ENCODE measurements at places on chromosomes 16 and 17. TPM values are rescaled to one million over a fixed set of nuclear protein-coding genes. Genes with fewer than 3 reads are reported as not detected.

Gene CCL8
- total RNA-seq, result not detected

GRCh38 chr16:11203111-11203623 is 52.8 kb downstream of the SOCS1 start:
- DNase-seq, result no peak

DNA sequence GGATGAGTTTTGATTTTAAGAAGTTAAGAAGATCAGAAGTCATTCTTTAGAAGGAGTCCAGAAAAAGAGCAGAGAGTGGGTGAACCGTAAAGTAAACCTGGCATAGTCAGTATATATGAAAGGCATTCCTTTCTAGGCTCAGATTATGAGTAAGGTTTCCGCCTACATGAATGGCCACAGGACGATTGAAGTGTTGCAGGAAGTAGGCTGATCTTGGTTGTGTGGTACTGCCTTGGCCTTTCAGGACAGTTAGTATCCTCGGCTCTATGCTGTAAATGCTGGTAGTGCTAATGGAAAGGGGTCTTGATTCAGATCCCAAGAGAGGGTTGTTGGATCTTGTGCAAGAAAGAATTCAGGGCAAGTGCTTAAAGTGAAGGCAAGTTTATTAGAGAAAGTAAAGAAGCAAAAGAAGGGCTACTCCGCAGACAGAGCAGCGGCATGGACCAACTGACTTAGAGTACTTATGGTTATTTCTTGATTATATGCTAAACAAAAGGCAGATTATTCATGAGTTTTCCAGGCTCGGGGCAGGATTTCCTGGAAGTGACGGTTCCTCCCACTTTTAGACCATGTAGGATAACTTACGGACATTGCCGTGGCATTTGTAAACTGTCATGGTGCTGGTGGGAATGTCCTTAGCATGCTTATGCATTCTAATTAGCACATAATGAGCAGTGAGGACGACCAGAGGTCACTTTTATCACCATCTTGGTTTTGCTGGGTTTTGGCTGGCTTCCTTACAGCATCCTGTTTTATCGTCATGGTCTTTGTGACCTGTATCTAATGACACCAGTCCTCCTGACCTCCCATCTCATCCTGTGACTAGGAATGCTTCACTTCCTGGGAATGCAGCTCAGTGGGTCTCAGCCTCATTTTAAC is 164.8 kb downstream of the SNX29 start:
- no peak for DNase-seq

DNA sequence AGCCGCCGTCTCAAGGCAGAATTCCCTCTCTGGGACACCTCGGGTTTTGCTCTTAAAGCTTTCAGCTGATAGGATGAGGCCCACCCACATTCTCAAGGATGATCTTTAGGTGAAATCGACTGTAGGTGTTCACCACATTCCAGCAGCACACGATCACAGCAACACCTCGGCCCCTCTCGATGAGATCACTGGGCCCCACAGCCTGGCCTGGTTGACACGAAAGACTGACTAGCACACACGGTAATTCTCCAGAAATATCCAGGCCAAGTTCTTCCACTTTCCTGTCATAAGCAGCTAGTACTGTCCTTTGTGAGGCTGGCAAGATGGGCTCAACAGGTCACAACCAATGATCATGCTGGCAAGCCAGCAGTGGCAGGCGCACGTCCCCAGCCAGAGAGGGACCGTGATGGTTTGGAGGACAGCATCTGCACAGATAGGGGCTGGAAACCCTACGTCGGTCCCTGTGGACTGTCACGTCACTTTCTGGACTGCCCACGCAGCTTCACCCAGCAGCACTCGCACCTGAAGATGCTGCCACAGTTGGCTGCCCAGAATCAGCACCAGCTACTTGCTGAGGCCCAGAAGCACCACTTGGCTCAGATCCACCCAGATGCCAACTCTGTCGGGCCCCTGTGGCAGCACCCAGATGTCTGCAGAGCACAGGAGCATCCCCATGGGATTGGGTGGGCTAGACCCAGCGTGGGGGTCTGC is 17.4 kb downstream of the TMC6 start:
- DNase-seq, result no peak

Gene MT1G
- total RNA-seq, result 2.2 TPM

DNA sequence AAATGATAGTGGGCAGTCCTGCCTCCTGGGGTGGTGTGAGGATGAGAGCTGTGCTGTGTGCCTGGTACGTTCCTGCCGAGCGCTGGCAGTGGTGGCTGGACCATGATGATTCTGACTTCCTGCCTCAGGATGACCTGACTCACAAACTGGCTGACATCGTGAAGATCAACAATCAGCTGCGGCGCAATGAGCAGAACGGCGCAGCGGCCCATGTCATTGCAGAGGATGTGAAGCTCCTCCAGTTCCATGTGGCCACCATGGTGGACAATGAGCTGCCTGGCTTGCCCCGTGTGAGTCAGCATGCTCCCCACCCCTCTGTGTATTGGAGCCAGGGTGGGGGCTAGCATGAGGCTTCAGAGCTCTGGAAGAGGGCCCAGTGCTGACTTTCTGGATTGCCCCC is 13.1 kb downstream of the POLR2A start:
- no peak for DNase-seq

DNA sequence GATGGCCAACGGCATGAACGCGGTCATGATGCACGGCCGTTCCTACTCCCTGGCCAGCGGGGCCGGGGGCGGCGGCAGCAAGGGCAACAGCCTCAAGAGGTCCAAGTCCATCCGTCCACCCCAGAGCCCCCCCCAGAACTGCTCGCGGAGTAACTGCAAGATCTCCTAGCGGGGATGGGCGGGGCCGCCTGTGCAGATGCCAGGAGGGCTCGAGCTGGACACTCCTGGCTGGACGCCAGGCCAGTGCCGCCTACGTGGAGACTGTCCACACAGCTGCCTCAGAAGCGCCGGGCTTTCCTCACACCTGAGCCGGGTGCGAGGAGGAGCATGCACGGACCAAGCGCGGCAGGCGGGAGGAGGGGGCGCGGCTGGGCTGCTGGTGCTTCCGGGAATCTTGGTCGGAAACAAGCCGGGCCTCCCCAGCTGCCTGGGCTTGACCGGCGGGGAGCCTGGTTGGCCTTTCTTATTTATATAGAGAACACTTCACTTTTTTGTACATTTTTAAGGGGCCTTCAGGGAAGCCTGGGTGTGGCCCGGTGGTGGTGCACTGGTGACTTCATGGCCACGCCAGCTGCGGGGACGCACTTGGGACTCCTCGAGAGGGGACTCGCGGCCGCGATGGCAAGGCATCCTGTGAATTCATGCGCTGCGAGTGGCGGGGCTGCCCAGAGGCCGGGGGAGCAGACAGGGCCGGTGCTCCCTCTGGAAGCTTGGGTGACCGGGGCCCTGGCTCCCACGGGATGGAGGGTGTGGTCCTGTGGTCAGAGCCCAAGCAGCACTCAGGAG is 3.1 kb upstream of the WFIKKN1 start:
- DNase-seq, result no peak

GRCh38 chr16:87603684-87604633 is 1.7 kb downstream of the JPH3 start:
- DNase-seq, result no peak

DNA sequence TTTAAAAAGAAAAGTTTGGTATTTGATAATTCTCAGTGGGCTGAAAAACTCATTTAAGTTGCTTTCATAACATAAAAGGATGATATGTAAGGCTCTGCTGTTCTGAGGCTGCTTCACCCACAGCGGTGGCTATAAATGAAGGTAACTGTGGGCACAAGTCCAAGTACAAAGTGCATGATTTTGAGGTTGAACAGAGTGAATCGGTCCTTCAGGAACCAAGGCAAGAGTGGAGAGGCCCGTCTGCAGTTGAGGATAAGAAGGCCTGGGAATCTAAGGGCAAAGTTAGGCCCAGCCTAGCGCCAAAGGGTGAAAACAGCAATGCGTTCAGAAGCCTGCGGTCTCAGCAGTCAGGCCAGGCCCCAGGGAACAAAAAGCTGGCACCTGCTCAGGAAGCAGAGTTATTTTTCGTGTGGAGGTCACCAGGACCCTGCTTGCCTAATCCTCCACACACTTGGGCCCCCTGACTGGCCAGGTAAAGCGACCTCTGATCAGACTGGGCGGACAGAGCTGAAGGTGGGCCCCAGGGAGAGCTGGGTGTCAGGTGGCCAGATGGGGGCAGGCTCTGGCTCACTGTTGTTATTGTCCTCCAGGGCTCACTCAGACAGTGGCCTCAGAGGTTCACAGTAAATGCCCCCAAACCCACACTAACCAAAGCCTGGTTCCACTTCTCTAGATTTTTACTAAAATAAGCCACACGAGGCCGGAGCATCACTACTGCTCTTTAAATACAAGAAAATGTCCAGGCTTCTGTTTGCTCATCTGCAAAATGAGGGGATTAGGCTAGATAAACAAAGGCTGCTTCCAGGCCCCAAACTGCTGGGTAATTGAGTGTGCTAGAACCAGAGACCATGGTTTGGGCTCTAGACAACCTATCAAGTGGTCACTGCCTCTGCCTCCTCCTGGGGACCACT is 46.5 kb downstream of the TEX2 start:
- no peak for DNase-seq

- no peak for DNase-seq
Measured at GRCh38 chr17:35373984-35374765, 754 bp upstream of the SLFN11 start.

DNA sequence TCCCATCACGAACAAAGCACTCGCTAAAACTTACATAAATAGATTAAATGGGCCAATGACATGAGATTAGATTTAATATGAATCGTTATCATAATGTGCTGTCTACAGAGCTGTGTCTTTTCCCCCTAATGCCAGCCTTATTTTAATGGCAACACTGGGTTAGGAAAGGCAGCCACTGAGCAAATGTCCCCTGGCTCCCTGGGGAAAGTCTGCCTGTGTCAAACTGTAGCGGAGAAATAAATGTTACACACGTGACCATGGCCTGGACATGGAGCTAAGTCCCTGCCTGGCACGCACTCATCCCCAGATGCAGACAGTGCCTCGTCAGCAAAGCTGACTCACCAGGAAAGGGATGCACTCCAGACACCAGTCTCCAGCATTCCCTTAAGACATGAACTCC is 61.3 kb upstream of the SDK2 start:
- no peak for DNase-seq

Gene PDIA2
- 1.1 TPM for total RNA-seq

Gene CLEC3A
- 0.23 TPM for total RNA-seq

DNA sequence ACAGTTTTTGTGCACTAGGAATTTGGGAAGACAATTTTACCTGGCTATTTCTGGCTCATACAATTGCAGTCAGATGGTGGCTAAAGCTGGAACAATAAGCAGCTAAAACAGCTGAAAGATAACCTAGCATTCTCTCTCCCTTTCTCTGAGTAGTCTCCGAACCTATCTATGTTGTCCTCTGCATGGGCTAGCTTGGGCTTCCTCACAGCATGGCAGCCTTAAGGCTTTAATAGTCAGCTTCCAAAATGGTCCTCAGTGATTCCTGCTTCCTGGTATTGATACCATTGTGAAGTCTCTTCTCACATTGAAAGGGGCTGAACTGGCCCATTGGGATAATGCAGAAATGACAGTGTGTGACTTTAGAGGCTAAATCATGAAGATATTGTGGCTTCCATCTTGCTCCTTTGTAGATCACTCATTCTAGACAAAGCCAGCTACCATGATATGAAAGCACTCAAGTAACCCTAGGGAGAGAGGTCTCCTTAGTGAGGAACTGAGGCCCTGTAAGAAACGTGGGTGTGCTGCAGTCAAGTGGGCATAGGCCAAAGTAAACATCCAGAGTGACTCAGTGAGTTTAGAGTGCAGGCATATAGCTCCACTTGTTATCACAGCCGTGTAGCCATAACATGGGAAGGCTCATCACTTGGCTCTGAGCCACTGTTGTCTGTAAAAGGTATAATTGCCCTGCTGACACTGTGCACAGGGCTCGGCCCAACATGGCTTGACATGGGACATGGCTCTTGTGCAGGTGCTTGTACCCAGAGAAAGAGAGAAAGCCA is 5.5 kb upstream of the VKORC1 start:
- DNase-seq, result no peak

GRCh38 chr17:17883801-17884200 is 47.0 kb upstream of the SREBF1 start:
- DNase-seq, result no peak
